ENCODE measurements at places on chromosomes 1 and 21.

DNA sequence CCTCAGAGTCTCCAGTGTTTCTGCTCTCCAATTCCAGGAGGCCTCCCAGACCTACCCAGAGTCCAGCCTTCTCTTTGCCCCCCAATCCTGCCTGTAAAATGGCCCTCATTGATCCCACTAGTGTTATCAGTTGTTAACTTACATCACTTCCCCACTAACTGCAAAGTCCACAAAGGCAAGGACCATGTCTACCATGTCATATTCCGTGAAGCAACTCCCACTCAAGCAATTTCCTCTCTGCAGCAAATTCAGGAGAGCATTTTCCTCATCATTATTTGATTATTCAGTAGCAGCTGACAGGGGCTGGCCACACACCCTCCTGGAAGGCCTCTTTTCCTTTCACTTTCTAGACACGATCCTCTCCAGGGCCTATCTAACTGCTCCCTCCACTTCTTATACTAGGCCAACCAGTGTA lies 153.5 kb downstream of the RERE start:
- DNase-seq: no peak

DNA sequence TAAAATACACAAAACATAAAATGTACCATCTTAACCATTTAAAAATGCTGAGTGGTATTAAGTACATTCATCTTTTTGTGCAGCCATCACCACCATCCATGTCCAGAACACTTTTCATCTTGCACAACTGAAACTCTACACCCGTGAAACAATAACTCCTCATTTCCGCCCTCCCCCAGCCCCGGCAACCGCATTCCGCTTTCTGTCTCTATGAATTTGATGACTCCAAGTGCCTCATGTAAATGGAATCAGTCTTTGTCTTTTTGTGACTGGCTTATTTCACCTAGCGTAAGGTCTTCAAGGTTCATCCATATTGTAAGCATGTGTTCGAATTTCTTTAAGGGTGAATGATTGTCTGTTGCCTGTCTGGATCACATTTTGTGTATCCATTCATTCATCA lies 37.2 kb downstream of the SCCPDH start:
- DNase-seq: no peak

DNA sequence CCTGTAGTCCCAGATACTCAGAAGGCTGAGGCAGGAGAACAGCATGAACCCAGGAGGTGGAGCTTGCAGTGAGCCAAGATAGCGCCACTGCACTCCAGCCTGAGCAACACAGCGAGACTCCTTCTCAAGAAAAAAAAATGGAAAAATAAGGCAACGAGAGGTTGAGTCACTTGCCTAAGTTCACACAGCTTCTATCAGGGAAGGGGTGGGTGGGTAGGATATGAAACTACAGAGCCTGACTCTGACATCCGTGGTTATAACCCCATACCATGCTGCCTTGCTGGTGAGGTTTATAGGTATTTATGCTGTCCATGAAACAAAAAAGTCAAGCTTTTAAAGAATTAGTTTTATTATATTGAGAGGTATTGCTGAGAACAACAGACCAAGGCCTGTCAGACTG lies 61.5 kb upstream of the RAB4A start:
- DNase-seq: no peak

GRCh38 chr1:94676686-94677085 lies 135.1 kb upstream of the F3 start:
- DNase-seq: no peak

DNA sequence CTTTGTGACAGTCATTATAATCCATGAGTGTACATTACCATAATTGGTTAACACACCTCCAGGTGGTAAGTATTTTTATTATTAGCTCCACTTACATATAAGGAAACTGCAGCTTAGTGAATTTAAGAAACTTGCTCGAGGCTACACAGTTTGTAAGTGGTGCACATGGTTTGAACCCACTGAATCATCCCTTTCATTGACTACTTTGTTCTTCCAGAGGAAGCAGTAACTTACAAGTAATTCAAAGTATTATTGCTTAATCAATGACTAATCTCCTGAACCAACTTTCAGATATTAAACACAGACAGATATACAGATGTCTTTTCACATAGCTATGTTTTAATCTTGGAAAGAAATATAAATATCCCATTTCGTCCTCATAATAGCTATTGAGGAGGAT lies 18.7 kb upstream of the CLDN8 start:
- no peak for DNase-seq

GRCh38 chr1:40477678-40478053 lies 576 bp downstream of the ZFP69 start:
- DNase-seq: no peak

DNA sequence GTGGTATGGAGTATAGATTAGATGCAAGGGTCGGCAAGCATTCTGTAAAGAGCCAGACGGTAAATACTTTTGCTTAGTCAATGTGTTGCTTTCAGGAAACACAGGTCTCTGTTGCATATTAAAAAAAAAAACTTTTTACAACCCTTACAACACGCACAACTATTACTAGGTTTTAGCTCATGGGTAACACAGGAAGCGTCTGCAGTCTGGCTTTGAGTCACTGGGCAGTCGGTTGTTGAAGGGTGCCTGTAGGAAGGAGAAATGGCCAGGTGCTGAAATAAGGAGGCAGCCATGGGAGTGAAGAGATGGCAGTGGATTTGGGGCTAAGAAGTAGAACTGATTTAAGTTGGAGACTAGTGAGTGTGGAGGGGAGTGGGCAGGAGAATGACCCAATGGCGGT lies 192.1 kb downstream of the KCNJ6 start:
- DNase-seq: no peak

Data from NCI-H1436 treated with DMSO at 0.1 percent for 48 hours (cell line).